ENCODE measurements at places on chromosomes 3 and 15.

GRCh38 chr15:99238849-99239248 lies 10.5 kb downstream of the TTC23 start:
- no peak for DNase-seq

- DNase-seq: no peak
Observed at GRCh38 chr3:25635038-25635437, 29.7 kb downstream of the TOP2B start.

GRCh38 chr3:138199851-138200250 lies 12.8 kb downstream of the ARMC8 start:
- no peak for DNase-seq

DNA sequence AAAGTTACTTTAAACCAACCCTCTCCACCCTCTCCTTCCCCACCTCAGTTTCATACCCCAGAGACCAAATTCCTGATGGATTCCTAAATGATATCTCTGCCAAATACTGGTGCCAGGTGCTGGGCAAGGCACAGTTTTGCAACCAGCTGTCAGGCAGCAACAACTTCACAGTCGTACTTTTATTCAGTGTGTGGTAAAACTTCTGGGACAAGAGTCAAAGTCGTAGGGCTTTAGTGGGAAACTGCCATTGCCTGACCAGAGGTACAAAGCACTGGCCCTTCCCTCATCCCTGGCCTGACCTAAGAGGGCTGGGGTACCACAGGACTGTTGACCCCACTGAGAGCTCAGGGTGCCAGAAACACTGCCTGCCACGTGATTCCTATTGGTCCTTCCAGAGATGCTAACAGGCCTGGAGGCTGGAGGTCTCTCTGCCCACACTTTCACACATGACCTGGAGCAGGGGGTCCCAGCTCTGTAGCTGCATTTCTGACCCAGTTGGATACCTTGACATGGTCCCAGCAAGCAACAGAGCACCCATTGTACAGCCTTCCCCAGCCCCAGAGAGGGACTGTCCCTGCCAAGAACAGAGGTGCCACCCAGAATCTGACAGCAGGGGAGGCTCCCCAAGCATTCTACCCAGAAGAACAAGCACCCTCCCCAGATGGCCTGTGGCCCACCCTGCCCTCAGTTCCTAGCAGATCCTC lies 59.9 kb downstream of the LIPC start:
- no peak for DNase-seq

- no peak for DNase-seq
Observed at GRCh38 chr3:120908795-120909601, 993 bp downstream of the STXBP5L start.

GRCh38 chr3:16587681-16588060 lies 17.6 kb downstream of the DAZL start:
- no peak for DNase-seq

- no peak for DNase-seq
Observed at GRCh38 chr3:65303431-65303830, 615.6 kb upstream of the ADAMTS9 start.

DNA sequence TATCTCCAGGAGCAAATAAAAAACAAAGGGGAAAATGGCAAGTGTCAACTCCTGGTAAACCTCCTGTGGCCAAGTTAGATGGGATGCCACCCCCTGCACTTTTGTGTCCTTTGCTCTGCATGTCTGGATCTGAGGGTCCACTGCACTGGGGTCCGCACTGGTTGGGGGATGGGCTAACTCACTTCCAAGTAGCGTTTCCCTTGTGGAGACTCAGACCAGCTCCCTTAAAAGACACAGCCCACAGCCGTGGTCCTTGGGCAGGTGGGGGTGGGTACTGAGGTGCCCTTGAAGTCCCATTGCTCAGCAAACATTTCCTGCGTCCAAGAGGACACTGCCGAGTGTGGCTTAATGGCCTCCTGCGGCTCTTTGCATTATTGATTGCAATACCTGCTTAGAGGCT lies 188.2 kb downstream of the MEGF11 start:
- no peak for DNase-seq

DNA sequence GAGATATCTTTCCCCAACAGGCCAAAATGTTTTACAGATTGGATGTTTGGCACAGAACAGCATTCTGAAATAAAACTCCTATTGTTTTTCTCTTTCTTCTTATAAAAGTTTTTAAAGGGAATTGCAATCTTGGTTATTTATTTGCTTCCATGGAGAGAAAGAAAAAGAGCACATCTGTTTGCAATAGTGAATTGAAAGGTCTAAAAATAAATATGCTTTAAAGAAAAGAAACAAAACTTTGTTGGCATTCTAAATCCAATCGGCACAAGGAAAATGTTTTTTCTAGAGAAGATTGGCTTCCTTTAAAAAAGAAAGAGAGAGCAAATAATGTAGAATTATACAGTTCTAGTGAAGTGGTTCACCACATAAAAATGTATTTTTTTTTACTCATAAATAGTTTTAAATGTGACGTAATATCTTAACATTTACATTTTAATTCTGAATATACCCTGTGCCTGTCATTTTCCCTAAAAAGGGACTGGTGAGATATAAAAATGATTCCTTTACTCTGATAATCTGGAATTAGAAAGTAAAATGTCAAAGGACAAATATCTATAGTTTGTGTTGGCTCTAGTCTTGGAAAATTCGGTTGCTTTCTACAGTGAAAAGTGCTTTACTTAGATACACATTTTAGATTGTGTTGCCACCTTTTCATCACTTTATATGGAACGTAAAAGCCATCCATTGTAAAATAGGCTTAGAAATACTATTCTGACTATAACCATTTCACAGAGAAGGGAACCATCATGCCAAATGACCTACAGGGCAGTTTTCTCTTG lies 257.4 kb upstream of the CBLB start:
- no peak for DNase-seq

- no peak for DNase-seq
Observed at GRCh38 chr3:10992017-10992942, at the start of gene SLC6A1. TSS of gene SLC6A1 (plus strand) at chr3:10992748. CDS start at chr3:11017212, 24,464 bp downstream.

GRCh38 chr15:36313736-36314280 lies 265.6 kb upstream of the CDIN1 start:
- DNase-seq: no peak

- DNase-seq: no peak
Observed at GRCh38 chr15:89652131-89652530, 3.1 kb downstream of the KIF7 start.

DNA sequence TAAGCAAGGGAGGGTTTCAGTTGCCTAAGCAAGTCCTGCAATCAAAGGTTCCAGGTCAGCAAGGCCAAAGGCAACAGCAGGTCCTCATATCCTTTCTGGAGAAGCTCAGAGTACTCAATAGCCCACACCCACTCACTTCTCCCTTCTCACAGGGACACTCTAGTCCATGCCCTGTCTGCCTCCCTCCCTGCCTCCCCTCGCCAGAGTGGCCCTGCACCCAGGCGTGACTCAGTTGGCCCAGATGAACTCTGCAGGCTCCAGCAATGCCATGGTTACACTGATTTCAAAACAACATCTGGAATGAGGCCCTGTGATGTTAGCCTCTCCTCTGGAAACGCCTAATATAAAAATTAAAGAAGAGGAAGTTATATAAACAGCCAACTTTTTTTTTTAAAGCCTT lies 32.9 kb downstream of the IL16 start:
- DNase-seq: no peak

GRCh38 chr15:96728591-96728990 lies 398.1 kb downstream of the NR2F2 start:
- DNase-seq: no peak

DNA sequence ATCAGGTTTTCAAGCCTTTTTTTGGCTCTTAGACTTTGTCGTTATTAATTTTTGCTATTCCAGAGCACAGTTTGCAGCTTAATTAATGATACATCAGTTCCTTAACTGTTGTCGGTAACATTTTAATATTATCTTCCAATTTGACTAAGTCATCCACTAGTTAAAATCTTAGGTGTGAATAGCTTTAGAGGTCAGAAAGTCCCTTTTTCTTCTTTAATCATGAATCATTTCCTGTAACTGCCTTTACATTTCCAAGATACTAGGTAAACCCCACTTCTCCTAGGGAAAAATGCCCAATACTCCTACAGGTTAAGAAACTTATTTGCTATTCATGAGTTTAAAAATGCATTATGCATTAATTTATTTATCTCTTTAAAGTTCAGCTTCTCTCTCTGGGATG lies 260.9 kb upstream of the CFAP20DC start:
- DNase-seq: no peak

DNA sequence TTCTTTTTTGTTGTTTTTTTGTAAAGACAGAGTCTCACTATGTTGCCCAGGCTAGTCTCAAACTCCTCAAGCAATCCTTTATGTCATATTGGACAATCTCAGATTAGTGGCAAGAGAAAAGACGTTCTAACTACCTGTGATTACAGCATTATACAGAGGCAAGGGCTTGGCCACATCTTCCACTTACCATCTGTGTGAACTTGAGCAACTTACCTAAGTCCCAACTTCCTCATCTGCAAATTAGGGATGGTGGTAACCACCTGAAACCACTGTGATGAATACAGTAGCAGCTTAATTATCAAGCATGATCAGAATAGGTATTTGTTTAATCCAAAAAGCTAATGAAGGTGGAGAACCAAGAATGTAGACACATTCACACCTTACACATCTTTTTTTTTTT lies 16.1 kb downstream of the LRRC2 start:
- DNase-seq: no peak

- DNase-seq: no peak
Observed at GRCh38 chr3:126558336-126559071, at the start of gene C3orf22. TSS of gene C3orf22 (minus strand) at chr3:126558932. CDS start at chr3:126553390, 5,542 bp downstream.

All from activated naive CD4-positive, alpha-beta T cell treated with Interleukin-2 at 50 U/mL for 16 hours (primary cell).